ENCODE measurements at places on chromosomes 2 and 18.

- no peak for DNase-seq
These were observed 46.5 kb downstream of the SMAD4 start for GRCh38 chr18:51076503-51076902.

GRCh38 chr2:130985206-130985780 lies 108.0 kb downstream of the FAM168B start:
- DNase-seq, result no peak

DNA sequence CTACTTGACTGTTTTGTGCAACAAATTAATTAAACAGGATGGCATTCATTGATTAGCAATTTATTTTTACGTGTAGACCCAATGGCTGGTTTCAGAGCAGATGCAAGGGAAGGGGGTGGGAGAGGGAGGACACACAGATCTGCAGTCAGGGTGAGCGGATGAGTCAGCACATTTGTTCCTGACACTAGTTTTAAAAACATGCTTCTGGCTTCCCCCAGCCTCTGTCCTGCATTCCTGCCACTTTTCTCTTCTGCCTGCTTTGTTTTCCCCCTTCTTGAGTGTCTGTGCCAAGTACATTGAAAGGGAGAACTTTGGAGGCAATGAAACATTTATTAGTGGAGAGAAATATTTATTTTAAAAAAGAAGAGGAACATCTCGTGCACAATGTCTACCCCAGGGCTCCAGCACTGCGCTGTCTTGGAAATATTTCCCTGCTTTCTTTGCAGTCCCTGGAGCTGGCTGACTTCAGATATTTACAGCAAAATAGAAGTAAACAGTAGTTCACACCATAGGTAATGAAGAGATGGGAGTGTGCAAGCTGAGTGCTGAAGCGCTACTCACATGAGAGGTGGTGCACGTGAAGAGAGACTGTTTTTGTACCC lies 52.2 kb downstream of the NRP2 start:
- DNase-seq, result no peak

DNA sequence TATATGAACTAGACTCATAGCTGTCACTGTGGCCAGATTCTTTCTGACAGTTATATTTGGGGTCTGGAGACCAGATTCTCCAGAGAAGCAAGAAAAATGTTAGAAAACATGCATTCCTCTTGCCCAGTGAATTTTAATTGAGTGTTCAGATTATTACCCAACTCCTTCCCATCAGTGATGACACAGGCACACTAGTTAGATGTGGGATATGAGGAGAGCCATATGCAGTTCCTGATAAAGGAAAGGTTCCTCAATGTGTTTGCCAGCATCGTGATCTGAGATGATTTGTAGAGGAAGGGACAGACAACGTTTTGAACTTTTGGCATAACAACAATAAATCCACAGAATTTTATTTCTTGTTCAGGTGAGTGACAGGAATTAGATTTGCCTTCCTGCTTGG lies 308.6 kb downstream of the PIEZO2 start:
- DNase-seq, result no peak

GRCh38 chr2:47321006-47321405 lies 82.0 kb upstream of the MSH2 start:
- no peak for DNase-seq

GRCh38 chr2:159103411-159103810 lies 135.0 kb downstream of the TANC1 start:
- DNase-seq, result no peak

DNA sequence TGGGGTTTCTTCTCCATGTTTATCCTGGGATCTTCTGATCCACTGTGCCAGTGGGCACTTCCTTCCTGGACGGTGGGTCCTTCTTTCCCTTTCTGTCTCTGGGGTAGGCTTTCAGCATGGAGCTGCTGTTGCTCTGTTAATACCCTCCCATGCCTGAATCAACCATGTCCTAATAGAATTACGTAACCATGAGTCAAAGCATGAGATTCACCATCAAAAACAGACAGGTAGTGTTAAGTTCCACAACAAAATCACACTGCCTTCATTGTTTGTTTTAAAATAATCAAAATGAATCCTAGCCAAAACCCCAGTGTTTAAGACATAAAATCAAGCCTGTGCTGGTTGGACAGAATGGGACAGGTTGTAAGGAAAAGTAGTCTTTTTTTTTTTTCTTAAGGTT lies 37.5 kb downstream of the GNAL start:
- no peak for DNase-seq

DNA sequence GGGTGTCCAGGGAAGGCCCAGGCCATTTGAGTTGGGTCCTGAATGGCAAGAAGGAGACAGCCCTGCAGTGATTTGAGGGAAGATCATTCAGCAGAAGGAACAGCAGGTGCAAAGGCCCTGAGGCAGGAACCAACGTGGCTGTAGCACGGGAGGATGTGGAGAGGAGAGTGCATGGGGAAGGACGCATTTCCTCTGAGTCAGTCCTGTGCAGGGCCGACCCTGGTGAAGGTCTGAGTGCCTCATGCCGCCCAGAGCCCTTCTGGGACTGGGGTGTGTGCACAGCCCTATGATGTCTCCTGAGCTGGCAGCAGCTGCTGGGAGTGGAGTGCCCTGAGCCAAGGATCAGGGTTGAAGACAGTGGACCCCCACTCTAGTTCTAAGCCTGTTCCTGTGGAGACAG lies 17.9 kb upstream of the ARHGEF4 start:
- DNase-seq, result no peak

DNA sequence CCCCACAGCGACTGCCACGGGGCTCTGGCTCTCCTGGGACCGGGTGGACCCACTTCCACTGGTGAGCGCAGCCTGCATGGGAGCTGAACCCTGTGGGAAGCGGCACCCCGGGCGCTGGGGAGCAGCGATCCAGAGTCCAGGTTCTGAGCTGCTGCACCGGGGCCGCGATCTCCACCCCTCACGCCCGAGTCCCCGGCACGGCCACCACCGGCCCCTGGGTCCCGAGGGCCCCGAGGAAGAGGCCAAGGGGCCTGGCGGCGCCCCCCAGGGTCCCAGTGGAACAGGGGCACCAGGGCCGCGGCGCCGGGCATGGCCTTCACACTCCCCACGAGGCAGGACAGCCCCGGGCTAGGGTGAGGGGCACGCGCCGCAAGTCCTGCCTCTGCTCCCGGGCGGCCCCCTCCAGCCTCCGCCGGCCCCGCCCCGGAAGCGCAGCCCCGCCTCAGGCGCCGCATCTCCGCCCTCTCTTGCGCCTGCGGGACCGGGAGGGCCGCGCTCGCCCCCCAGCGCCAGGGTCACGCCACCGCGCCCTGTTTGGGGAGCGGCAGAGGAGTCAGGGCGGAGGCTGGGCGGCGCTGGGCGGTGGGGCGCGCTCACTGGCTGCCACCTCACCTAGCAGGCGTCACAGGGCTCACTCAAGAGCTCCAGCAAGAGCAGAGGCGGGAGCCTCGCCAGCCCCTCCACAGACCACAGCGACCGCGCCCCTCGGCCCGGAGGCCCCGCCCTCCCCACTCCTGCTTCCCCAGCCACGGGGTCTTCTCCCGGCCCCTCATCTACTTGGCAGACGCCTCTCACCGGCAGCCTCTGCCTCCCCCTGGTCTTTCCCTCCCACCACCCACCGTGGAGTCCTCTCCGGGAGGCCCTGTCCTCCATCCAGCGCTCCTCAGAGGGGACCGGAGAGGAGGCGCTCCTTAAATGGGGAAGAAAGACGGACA lies 26.8 kb downstream of the THAP4 start:
- DNase-seq, result peak; percentile 70

GRCh38 chr2:102504833-102505232 lies 31.8 kb downstream of the SLC9A4 start:
- DNase-seq, result no peak

DNA sequence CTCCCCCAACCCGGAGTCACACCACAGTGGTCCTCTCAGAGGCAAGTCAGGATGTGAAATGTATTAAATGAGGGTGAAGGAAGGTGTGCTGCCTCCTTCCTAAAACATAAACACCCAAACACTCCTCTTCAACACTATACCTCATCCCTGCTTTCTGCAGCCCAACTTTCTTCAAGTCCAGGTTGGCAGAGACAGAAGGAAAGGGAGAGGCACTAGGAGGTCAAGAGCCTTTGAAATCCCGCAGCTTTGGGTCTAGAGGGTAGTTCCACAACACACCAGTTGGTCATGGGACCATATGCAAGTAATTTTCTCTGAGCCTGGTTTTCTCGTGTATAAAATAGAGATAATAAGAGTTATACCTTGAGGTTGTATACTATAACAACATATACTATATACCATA lies 38.4 kb downstream of the FIGN start:
- no peak for DNase-seq

DNA sequence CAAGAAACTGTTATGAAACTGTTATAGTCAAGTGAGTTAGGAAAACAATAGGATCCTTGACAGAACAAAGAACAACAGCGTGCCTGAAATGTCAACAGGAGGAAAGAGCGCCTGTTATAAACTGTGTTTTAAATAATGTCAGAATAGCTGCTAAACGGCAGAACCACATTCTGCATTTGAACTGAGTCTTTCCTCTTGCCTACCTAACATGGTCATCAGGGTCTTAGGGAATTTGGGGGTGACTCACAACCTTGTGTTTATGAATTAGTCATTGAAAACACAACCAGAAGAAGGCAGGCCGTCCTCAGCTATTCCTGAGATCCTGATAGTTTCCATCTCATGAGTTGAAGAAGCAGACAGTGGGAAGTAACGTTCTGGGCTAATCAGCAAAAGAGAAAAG lies 222.0 kb upstream of the FN1 start:
- no peak for DNase-seq

- DNase-seq, result peak; percentile 47
These were observed 7.2 kb downstream of the POMC start for GRCh38 chr2:25161055-25161781.

- no peak for DNase-seq
These were observed 44.6 kb upstream of the LPIN2 start for GRCh38 chr18:3057526-3057925.

- peak; percentile 17 for DNase-seq
These were observed 13.1 kb downstream of the CFLAR start for GRCh38 chr2:201128933-201129505.

DNA sequence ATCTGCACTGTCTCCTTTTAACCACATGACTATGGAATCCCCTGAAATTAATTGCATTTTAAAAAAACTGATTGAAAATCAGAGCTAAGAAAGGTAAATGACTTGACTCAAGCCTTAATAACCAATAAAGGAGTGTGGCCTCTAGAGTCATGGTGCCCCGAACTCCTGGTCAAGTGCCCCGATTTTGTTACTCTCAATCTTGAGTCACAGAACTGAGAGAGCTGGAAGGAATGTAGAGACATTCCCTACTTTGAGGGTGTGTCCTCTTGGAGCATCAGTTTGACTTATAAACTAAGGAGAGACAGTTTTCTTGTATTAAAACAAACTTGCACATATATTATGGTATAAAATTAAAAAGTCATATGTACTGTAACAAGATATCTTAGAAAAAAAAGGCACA lies 2.4 kb downstream of the WDR43 start:
- DNase-seq, result no peak

- no peak for DNase-seq
These were observed 358.8 kb downstream of the CMPK2 start for GRCh38 chr2:6506859-6507258.

DNA sequence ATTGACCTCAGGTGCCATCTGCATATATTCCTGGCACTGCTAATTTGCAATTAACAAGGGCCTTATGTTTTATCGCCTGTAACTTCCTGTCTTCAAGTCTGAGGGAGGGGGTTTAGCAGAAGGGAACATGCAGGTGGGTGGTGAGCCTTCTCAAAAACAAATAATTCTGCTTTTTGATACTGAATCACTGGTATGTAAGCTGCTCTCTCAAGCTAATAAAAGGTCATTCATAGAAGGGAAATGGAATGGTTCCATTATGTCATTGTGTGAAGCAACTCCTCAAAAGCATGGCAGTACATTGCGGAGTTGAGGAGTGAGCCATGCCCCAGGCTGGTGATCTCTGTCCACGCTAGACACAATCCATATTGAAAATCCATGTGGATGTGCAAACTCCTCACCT lies 414.8 kb upstream of the ID2 start:
- no peak for DNase-seq

- no peak for DNase-seq
These were observed 89.6 kb downstream of the ZNF385B start for GRCh38 chr2:179771791-179772190.

DNA sequence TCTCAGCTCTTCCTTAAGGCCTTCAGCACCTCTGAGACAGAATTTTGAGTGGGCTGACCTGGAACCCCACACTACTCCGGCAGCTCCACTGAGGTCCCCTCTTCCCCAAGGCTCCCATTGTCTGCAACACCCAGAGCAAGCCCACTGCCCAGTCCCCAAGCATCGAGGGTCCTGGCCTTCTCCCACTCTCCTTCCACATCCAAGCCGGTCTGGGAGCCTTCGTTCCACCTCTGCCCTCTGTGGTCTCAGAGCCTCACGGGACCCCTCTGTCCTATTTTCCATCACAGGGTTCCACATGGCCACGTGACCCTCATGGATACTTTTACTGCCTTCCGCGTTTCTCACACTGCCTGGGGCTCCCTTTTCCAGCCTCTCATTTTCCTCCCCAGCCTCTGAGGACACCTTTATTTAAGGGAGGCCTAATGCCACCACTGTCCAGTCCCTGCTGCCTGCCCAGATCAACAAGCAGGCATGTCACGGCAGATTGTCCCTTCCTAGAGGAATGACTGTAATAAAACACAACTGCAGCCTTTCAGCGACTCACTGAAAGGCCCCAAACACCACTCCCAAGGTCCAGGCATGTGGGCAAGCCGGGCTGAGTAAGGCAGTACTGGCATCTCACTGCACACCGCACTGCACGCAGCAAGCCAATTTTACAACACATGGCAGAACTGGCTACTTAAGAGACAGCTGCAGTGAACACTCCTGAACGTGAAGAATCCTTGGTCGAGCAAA lies 7.9 kb upstream of the SALL3 start:
- DNase-seq, result no peak

DNA sequence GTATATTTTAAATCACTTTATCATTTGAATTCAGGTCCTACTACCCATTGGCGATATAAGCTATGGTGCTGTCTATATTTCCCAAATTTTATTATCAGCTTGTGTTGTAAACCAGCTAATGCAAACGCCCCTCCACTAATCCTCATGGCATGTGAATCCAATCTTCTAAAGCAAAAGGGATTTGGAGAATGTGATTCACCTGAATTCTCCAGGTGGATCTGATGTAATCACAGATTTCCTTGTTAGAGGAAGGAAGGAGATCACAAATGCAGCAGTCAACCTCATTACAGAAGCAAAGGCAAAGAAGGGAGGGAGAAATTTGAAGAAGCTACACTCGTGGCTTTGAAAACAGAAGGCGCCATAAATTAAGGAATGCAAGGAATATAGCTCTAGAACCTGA lies 431.1 kb upstream of the CDH19 start:
- DNase-seq, result no peak

DNA sequence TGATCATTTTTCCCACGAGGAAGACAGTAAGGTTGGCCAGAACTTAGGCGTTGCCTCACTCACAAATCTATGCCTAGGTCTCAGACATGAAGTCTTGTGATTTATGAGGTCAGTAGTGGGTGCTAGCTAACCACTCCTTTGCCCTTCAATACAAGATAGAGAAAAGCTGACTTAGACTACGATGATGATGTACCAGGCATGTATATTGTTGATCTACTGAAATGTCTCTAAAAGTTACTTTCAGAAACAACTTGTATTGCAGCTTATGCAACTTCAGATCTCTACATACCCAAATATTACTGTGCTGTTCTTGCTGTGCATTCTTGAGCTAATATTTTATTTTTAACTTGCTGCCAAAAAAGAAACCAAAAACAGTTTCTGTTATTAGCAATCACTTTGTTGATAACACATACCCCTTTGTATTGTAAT lies 30.6 kb downstream of the MAPRE2 start:
- no peak for DNase-seq

- no peak for DNase-seq
These were observed 407.8 kb upstream of the CDH2 start for GRCh38 chr18:28584731-28585130.

- DNase-seq, result no peak
These were observed 334.5 kb downstream of the PIK3C3 start for GRCh38 chr18:42289526-42289925.
